ENCODE measurements at places on chromosomes 12 and 14.

- DNase-seq: no peak
Measured at GRCh38 chr12:100564905-100565467, 8.5 kb upstream of the GAS2L3 start.

GRCh38 chr14:51963286-51963685, 26.1 kb upstream of the RTRAF start:
- DNase-seq: no peak

DNA sequence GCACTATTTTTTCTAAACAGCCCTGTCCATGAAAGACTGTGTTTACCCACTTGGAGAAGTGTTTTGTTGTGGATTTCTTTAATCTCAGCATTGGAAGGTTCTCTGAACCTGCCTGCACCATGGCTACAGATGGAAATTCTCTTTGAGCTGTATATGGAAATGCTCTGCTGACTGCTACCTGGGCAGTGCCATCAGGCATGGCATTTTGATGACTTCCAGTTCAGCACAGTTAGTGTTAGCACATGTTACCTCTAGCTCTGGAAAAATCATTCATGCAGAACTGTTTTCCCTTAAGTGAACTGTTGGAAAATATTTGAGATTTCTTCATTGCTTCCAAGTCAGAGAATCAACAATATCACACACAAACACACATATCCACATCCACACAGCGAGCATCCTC, 52.6 kb upstream of the RIC8B start:
- no peak for DNase-seq

DNA sequence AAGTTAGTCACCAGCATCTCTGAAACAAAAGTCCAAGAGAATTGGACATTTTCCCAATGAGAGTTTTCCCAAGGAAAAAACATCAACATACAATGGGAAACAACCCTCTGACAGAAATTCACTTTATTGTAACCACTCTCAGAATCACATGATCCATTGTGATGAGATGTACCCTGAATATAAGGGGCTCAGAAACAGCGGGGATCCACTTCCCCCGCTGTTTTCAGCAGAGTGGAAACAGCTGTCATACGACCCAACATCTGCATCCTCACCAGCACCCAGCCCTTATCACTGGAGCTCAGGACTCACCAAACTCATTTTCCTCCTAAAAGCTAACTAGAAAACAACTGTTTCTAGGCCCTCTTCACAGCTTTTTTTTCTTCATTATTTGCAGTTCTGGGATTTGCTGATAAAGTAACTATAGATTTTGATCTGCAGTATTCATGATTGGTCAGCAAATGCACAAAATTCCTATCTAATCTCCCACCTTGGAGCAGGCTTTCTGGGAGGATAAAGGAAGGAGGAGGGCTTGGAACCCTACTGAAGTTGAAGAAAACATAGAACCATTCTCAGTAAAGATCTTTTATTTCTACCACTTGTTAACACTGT, 31.3 kb downstream of the CORO1C start:
- no peak for DNase-seq

DNA sequence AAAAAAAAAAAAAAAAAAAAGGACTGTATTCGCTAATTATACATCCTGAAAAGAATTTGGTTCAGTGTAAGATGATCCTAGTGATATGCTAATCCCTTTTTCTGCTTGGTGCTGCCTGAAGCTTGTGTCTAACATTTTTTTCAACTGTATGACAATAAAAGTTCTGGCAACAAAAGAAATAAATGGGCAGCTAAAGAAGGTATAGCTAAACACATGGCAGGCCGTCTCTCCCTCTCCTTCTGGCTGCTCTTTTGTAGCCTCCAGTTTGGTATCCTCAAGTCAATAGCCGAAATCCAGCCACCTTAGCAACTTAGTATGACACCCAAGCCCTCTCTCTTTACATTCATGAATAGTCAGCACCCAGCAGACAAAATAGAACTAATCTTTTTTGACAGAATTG, 198.3 kb upstream of the OTX2 start:
- no peak for DNase-seq

- no peak for DNase-seq
Measured at GRCh38 chr12:132139912-132140311, 4.2 kb downstream of the DDX51 start.
